GM12865 (cell line): ENCODE measurements at places on chromosomes 4 and X.

- DNase-seq, result no peak
Observed at GRCh38 chrX:3244955-3245354, 101.5 kb downstream of the MXRA5 start.

- DNase-seq, result no peak
Observed at GRCh38 chr4:130147641-130148040, 1051.7 kb downstream of the C4orf33 start.

- DNase-seq, result peak; percentile 58
Observed at GRCh38 chr4:73589261-73589847, 30.9 kb downstream of the RASSF6 start.

GRCh38 chr4:101643186-101643837 is 147.2 kb upstream of the BANK1 start:
- no peak for DNase-seq

GRCh38 chrX:16207634-16208033 is 40.4 kb downstream of the MAGEB17 start:
- no peak for DNase-seq

DNA sequence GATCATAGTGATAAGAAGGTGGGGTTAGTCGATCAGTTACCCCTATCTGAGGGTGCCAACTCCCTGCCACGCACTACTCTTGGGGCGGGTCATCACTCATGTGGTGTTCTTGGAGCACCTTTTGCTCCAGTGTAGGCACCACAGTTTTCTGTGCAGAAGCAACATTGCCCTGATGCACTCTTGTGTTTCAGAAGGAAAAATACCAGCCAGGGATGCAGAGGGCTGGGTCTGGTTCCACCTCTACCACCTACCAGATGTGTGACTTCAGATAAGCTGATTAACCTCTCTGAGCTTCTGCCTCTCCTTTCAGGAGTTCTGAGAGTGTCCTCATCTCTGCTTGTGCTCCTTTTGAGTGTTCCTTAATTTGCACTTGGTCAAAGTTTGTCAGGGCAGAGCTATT is 29.9 kb upstream of the PROM1 start:
- DNase-seq, result no peak

GRCh38 chr4:158821228-158821971 is 52.6 kb downstream of the FNIP2 start:
- DNase-seq, result peak; percentile 55

DNA sequence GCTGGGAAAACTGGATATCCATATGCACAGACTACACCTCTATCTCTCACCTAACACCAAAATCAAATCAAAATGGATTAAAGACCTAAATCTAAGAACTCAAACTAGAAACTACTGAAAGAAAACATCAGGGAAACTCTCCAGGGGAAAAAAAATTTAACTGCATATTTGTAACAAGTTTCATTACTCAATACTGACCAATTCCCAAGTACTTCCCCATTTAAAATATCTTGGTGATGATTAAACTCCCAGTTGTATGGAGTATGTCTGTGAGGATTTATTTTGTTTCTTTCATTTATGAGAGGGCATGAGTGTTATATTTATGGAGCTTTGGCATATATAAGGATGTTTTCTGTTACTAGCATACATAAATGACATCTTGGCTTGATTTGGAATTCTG is 112.3 kb upstream of the IL15 start:
- no peak for DNase-seq

- peak; percentile 56 for DNase-seq
Observed at GRCh38 chr4:145047151-145047550, 50.8 kb downstream of the ANAPC10 start.

DNA sequence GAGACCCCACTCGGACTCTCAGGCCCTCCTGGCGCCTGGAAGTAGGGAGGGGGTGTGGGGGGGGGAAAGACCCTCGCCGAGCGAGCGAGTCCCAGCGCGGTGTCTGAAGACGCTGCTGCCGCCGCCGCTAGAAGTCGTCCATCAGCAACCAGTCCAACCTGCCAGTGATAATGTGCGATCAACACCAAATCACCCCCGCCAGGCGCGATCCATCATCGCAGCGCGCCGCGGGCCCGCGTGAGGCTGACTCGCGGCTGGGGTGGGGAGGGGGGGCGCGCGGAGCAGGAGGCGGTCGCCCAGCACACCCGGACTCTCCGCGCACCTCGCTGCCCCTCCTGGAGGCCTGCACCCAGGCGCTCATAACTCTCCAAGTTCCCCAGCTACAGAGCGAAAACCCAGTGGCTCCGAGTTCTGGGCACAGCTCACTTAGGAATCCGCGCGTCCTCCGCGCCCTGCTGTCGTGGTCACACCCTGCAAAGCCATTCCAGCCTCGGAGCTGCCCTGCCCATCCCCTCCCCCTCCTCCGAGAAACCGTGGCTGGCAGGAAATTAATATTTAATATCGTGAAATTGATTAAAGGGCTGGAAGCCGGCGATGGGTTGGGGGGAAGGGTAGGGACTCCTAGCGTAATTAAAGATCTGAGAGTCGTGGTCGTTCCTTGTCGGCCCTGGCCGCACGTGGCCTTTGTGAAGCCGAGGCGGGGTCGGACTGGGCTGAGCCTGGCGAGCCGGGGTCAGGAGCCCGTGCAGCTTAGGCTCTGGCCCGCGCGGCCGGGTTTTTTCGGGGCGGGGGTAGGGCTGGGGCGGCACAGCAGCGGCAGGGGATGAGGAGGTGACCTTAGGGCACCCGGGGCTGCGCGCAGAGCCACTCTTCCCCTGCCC is 58.1 kb upstream of the BCOR start:
- no peak for DNase-seq

DNA sequence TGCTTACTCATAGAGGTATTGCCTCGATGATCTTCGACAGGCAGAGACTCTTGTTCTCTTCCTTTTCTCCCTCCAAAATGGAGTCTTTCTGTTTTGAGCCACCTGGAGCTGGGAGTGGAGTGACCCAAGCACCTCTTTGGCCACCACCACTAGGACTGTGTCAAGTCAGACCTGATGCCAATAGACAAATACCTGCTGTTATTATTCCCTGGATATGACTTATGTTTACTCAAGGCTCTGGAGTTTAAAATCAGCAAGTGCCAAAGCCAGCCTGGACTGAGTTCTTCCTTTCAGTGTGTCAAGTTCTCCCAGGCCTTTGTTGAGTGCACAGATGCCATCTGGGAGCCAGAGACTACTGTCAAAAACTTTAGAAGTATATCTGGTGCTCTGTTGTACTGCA is 130.2 kb upstream of the SLC6A14 start:
- no peak for DNase-seq

- no peak for DNase-seq
Observed at GRCh38 chrX:116031331-116031730, 139.2 kb upstream of the AGTR2 start.

- DNase-seq, result no peak
Observed at GRCh38 chrX:148159796-148160195, 178.7 kb downstream of the FMR1NB start.

DNA sequence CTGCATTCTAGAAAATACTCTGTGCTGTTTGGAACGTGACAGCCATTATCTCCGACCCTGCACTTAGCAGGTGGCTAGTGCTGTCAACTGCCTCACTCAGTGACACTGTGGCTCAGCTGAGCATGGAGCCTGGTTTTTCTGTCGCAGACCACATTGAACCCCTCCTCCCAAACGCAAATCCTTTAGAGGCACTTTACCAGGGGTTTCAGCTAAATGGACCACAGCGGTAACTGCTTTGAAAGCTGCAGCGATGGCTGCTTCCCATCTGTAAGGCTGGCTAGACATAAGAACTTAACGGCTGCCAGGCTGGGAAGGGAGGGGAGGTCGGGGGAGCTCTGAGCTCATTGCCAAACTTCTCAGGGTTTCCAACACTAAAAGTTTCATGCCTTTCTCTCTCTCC is 8.1 kb downstream of the SLC34A2 start:
- DNase-seq, result no peak

DNA sequence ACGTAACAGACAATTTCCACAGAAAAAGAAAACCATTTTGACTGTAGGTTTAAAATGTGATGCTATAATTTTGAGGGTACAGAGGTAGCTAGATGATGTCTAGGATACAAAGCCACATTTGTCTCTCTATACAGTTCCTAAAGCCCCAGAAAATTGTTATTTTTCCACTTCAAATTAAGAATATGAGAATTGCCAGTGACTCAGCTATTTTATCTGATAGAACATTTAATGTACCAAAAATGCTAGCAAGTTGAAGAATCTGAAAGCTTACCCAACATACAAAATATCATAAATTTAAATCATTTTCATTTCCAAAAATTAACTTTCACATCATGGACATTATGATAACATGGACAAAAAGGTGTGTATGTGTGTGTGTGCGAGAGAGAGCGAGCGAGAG is 148.0 kb downstream of the CAMK2D start:
- no peak for DNase-seq

- DNase-seq, result no peak
Observed at GRCh38 chr4:168854350-168854921, 155.6 kb downstream of the CBR4 start.

- DNase-seq, result no peak
Observed at GRCh38 chr4:107219681-107220080, 183.6 kb upstream of the DKK2 start.

DNA sequence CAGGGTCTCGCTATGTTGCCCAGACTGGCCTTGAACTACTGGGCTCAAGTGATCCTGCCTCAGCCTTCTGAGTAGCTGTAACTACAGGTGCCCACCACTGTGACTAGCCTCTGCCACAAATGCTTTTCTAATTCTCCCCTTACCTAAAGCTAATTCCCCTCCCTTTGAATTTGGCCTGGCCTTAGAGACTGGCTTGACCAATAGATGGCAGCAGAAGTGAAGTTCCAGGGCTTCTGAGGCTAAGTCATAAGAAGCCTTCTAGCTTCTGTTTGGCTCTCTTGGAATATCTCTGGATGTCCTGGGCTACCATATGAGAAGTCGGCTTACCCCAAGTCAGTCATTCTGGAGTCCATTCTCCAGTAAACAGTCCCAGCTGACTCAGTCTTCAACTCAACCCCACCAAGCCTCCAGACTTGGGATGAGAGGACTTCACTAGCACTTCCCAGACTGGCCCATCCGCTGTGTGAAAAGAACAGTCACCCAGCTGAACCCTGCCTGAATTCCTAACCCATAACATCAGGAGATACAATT is 61.0 kb downstream of the HPRT1 start:
- DNase-seq, result peak; percentile 62

DNA sequence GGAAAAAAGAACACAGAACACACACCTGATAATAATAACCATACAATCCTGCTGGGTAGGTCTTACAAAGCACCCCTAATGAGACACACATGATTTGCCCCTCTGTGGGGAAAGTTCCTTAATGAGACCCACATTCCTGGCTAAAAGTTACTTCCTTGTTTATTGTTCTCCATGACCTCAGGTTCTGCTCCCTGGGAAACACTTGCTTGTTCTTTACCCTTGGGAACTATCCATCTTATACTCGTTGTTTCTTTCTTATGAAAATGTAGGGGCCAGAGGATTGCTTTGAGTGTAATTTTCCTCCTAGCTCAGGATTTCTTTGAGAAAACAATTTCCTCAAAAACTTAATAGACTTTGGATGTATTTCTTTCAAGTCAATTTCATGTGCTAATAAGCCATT is 52.1 kb upstream of the PCDH10 start:
- DNase-seq, result no peak

- no peak for DNase-seq
Observed at GRCh38 chr4:177105536-177105935, 204.1 kb upstream of the NEIL3 start.

DNA sequence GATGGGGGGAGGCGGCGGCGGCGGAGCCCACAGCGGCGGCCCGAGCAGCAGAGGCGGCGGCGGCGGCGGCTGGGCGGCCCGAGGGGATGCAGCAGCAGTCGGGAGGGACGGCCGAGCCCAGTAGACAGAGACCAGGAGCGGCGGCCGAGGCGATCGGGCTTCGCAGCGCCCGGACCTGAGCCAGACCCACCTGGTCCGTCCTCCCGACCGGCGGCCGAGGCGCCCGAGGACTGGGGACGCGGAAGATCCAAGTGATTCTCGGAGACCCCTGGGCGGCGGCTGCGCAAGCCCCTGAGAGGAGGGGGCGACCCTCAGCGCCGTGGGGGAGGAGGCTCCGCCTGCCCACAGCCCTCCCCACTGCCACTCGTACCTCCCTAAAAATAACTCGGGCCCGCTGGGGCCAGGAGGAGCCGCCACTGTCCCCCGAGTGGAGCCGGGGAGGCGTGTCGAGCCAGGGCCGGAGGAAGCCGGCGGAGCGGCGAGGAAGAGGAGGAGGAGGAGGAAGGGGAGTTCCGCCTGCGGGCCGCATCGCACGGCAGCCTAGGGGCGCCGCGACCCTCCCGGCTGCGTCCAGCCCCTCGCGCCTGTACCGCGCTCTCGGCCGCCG is 608 bp downstream of the RAPGEF2 start:
- DNase-seq, result peak; percentile 54

- no peak for DNase-seq
Observed at GRCh38 chr4:87530868-87531267, 1.7 kb upstream of the SPARCL1 start.

DNA sequence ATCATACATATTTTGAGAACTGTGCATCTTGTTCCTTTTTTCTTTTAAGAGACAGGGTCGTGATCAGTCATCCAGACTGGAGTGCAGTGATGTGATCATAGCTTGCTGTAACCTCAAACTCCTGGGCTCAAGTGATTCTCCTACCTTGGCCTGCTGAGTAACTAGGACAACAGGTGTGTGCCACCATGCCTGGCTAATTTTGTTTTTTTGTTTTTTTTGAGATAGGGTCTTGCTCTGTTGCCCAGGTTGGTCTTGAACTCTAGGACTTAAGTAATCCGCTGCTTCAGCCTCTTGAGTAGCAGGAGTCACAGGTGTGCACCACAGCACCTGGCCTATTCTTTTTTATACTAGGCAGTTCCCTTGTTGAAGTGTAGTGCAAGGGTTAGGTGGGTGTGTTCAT is 24.6 kb downstream of the KDM6A start:
- DNase-seq, result no peak

GRCh38 chr4:137609718-137610430 is 77.6 kb upstream of the PCDH18 start:
- no peak for DNase-seq

DNA sequence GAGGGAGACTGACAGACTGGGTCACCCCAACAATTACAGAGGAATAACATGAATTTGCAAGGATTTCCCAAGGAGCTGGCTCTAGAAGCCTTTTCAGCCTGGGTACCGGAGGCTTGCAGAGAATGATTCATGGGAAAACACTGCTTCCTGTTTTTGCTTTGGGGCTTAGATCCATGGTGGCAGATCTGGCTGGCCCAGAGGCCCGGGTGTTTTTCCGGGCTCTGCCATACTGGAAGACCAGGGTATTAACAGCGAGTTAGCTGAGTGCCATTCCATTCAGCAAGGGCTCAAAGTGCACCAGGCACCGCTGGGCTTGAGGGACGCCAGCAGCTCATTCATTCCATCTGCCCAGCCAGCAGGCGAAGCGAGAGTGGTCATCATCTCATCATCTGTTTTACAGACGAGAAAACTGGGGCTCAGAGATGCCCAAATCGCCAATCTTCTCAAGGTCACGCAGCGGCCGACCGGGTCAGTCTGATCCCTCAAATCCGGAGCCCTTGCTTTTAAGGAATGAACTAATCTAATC is 1.3 kb downstream of the WDR1 start:
- DNase-seq, result no peak

GRCh38 chr4:41285202-41285863 is 28.6 kb downstream of the UCHL1 start:
- no peak for DNase-seq

GRCh38 chr4:48546336-48546735 is 56.3 kb downstream of the ZAR1 start:
- DNase-seq, result peak; percentile 50
